ENCODE measurements at places on chromosomes 4 and X.

DNA sequence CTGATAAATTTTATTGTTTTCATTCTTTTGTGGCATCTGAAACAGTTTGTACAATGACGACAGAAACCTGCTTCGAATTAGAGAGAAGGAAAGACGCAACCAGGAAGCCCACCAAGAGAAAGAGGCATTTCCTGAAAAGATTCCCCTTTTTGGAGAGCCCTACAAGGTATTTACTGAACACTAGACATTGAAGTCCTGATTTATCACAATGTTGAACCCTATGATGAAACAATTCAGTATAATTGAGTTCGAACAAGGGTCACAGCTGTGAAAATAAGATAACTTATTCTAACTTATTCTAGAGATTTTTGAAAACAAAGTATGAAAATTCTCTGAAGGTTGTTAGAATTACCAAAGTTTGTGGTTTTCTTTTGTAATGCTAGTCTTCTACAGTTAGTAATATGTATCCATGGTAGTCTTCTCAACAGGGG is 111.3 kb downstream of the AFF1 start:
- DNase-seq, result peak; percentile 67

- DNase-seq, result peak; percentile 91
These were observed 291.7 kb upstream of the GATB start for GRCh38 chr4:152052451-152053057.

- no peak for DNase-seq
These were observed 13.1 kb upstream of the NDST4 start for GRCh38 chr4:115126491-115126890.

GRCh38 chr4:144709793-144710525 is 64.0 kb downstream of the HHIP start:
- no peak for DNase-seq

DNA sequence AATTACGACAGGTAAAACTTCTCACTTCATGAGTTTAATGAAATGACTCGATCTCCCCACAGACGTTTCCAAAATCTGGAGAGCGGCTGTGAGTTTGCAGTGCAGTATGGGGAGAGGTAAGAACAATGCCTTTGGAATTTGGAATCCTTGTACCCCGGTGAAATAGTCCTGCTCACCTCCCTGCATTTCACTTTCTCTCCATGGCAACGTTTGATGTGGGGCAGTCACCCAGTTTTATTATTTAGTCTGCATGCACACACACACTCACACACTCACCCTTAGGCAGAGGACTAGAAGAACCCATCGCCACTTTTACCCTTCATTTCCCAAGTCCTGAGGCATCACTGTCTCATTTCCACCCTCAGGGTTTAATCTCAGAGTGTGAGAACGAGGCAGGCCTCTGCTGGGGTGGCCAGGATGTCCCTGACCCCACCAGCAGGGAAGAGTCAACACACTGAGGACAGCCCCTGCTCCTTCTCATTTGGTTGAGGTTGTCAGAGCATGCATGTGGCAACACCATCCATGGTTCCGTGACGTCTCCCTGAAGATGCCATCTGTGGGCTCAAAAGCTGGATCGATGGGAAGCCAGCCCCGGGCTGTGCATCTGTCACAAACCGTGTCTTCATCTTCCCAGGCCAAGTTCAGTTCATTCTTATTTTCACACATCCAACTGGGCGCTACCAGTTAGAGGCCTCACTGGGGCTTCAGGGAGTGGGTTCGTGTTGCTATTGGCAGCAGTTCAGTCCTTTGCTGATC is 119.8 kb upstream of the TRIM2 start:
- no peak for DNase-seq

DNA sequence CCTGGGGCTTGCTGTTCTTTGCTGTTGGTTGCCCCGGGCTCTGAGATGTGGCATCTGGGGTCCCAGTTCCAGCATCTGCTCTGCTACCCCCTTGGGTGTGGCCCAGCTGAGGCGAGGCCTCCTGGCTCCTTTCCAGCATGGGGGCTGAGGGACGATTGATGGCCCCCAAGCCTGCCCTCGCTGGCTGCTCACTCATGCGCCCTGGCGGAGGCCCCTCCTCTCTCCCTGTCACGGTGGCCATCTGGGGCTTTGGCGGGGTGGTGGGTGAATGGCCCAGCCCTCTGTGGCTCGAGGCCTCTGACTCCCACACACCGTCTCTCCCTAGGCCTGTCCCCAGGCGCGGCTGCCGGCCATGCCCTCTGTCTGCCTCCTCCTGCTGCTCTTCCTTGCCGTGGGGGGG is 1.8 kb downstream of the PLXNA3 start:
- DNase-seq, result no peak

- no peak for DNase-seq
These were observed 59.1 kb upstream of the GRPEL1 start for GRCh38 chr4:7126981-7127380.

GRCh38 chrX:7047951-7048350 is 99.6 kb upstream of the STS start:
- no peak for DNase-seq

GRCh38 chr4:7862561-7863192 is 77.0 kb downstream of the AFAP1 start:
- no peak for DNase-seq

All from MV-4-11 (cell line).